ENCODE measurements at places on chromosomes 16 and 17.

- no peak for DNase-seq
Measured at GRCh38 chr17:79945591-79946255, 89.9 kb downstream of the TBC1D16 start.

DNA sequence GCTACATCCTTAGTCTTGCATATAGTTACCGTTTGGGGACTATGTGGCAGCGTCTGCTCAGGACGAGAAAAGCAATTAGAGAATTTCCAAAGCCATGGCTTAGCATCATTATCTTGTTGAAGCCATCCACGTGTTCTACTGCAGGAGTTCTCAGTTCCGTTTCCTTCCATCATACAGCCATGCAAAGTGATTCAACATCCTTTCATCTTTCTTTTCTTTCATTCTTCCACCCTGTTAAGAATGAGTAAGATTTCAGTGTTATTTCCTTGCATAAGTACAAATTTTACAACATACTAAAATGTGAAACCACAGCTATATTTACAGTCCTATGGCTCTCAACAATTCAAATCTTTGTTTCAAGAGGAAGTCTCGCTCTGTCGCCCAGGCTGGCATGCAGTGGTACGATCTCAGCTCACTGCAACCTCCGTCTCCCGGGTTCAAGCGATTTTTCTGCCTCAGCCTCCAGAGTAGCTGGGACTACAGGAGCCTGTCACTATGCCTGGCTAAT lies 3.8 kb downstream of the MARF1 start:
- DNase-seq = no peak

- DNase-seq = no peak
Measured at GRCh38 chr17:47325176-47325575, 1.4 kb downstream of the EFCAB13 start.

DNA sequence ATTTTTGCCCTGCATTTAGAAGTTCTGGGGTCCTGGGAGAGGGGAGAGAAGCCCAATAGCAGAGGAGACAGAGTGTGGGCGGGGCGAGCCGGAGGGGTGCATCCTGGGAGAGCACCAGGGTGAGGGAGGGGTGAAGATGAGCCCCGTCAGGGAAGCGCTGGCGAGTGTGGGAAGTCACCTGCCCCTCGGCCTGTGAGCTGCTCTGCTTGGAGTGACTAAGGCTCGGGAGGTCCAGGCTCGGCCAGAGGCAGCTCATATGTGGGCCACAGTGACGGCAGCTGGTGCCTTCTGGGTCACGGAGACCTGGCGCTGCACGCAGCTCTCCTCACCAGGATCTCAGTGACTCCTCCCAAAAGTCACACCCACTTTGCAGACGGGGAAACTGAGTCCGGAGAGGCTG lies 1.1 kb downstream of the ZG16B start:
- no peak for DNase-seq

GRCh38 chr16:14125000-14125681 lies 54.0 kb downstream of the MRTFB start:
- no peak for DNase-seq

DNA sequence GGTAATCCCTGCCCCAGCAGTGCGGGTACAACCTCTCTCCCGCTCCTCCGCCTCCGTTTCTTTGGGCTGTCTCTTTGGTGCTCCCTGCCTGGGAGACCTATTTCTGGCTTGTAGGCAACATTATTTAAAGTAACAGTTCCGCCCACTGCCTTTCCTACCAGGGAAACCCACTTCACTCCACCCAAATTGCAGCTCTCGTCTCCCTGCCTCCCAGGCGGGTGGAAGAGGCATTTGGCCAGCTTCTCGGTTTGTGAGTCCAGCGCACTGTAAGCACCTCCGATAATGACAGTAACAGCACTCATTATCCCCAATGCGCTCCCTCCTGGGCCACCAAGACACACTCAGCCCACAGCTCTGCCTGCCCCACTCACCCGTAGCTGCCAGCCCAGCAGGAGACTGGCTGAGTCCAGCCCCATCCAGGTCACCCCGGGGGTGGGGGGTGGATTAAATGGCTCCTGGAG lies 165.1 kb upstream of the CDC42EP4 start:
- no peak for DNase-seq

- no peak for DNase-seq
Measured at GRCh38 chr17:38617967-38618760, 12.4 kb upstream of the SRCIN1 start.

- DNase-seq = no peak
Measured at GRCh38 chr16:54487933-54488332, 201.3 kb upstream of the IRX3 start.

GRCh38 chr16:77273-77806 lies 685 bp upstream of the MPG start:
- DNase-seq = peak; percentile 21
